ENCODE measurements at places on chromosomes 7 and 10. TPM values are rescaled to one million over a fixed set of nuclear protein-coding genes. Genes with fewer than 3 reads are reported as not detected.

Gene C10orf67
- not detected for total RNA-seq

DNA sequence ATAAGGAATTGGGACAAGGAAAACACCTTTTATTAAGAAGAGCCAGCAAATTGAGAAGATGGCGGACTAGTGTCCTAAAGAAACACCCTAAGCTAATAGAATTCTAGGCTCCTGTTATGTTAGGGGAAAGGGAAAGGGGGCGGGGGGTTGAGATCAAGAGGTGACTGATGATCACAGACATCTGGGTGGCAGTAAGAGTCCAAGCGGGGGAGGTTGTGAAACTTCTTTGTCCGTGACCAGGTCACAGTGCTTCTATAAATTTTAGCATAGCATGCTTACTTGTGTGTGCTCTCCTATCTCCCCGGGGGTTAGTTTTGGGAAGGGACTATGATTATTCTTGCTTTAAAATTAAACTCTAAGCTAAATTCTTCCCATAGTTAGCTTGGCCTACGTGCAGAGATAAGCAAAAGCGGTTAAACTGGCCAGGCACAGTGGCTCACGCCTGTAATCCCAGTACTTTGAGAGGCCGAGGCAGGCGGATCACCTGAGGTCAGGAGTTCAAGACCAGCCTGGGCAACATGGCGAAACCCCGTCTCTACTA is 262.1 kb downstream of the SKIDA1 start:
- DNase-seq: no peak

Gene ATP6V0E2
- 29.4 TPM for total RNA-seq

DNA sequence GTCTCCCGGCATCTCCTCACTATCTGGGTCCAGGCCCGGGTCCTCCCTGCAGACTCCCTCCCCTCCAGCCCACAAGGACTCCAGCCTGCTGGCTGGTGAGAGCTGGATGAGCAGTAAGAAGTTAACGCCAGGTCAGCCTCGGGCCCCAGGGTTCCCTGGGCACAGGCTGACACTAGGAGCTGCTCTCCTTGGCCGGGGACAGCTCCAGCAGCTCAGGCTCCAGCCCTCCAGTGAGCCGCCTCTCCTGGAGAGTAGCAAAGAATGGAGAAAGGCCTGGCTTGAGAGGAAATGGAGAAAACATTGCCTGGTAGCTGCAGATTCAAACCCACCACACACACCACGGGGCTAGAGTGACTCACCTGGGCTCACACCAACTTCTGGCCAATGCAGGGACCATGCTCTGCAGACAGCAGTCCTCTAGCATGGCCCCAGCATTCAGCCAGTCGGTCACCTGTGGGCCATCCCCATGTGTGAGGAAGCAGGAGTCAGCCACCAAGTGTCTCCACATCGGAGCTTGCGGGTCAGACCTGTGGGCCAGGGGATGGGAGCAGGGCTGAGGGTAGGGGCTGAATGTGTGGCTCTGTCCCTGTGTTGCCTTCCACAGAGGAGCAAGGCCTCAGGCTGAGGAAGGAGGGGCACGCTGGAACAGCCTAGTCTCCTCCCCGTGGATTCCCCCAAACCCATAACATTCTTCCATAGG is 6.5 kb downstream of the SAP25 start:
- no peak for DNase-seq

GRCh38 chr10:130553826-130554225 is 417.6 kb downstream of the GLRX3 start:
- no peak for DNase-seq

Gene SLC12A9
- total RNA-seq: 50.9 TPM

DNA sequence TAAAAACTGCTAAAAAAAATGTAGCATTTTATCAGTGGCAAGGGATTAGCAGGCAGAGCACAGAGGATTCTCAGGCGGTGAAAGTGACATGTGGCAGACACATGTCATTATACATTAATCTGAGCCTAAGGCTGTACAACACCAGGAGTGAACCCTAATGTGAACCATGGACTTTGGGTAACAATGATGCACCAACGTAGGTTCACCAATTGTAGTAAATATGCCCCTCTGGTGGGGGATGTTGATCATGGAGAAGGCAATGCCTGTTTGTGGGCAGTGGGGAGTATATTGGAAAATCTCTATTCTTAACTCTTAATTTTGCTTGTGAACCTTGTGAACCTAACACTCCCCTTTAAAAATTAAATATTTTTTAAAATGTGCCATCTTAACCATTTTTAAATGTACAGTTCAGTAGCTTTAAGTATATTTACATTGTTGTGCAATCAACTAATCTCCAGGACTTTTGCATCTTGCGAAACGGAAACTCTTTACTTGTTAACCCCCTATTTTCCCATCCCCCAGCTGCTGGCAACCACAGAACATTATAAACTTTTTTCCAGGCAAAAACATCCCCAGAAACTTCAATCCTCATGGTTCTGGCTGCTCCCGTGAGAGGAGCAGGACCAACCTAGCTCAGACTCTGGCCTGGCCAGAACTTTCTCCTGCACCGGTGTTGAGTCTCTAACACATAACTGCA is 29.9 kb downstream of the LRRC20 start:
- no peak for DNase-seq

DNA sequence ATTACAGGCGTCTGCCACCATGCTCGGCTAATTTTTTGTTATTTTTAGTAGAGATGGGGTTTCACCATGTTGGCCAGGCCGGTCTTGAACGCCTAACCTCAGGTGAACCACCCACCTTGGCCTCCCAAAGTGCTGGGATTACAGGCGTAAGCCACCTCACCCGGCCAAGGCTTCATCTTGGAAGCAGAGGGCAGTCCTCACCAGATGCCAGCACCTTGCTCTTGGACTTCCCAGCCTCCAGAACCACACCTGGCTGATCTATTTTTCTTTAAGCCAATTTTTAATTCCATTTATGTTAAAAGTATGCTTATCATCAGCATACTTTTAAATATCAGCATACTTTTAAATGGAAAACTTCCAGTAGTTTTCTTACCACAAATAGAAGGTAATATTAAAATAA is 12.2 kb downstream of the ANXA7 start:
- no peak for DNase-seq
